A375 (cell line): ENCODE measurements at places on chromosomes 7 and 10. TPM values are rescaled to one million over a fixed set of nuclear protein-coding genes. Genes with fewer than 3 reads are reported as not detected.

The ASIC3 gene
- 0.74 and 3.7 TPM in 2 replicates for total RNA-seq

The SH2D4B gene
- total RNA-seq: 0.03 and 0.30 TPM in 2 replicates

The AKR1D1 gene
- not detected in 2 replicates for total RNA-seq

The PDLIM1 gene
- 11.4 and 11.6 TPM in 2 replicates for total RNA-seq

The ACSL5 gene
- 1.4 and 2.0 TPM in 2 replicates for total RNA-seq

The GLI3 gene
- total RNA-seq: 4.0 and 5.5 TPM in 2 replicates

The HMX3 gene
- total RNA-seq: 3.5 and 6.3 TPM in 2 replicates

The PRKG1 gene
- 1.1 and 1.3 TPM in 2 replicates for total RNA-seq

The ASB15 gene
- total RNA-seq: not detected in 2 replicates

The C7orf57 gene
- total RNA-seq: 0.08 and 0.32 TPM in 2 replicates

The PDE6C gene
- total RNA-seq: not detected in 2 replicates

The NAT16 gene
- 0.05 and 0.11 TPM in 2 replicates for total RNA-seq

The PROSER2 gene
- 29.3 and 31.3 TPM in 2 replicates for total RNA-seq

The XPNPEP1 gene
- 99.2 and 109 TPM in 2 replicates for total RNA-seq

The NKX2-3 gene
- total RNA-seq: 0.13 TPM in 1 of 2 replicates, not detected in the other

The LAMB4 gene
- total RNA-seq: 0.08 and 0.15 TPM in 2 replicates
